ENCODE measurements at places on chromosomes 4 and X. TPM values are rescaled to one million over a fixed set of nuclear protein-coding genes. Genes with fewer than 3 reads are reported as not detected.

DNA sequence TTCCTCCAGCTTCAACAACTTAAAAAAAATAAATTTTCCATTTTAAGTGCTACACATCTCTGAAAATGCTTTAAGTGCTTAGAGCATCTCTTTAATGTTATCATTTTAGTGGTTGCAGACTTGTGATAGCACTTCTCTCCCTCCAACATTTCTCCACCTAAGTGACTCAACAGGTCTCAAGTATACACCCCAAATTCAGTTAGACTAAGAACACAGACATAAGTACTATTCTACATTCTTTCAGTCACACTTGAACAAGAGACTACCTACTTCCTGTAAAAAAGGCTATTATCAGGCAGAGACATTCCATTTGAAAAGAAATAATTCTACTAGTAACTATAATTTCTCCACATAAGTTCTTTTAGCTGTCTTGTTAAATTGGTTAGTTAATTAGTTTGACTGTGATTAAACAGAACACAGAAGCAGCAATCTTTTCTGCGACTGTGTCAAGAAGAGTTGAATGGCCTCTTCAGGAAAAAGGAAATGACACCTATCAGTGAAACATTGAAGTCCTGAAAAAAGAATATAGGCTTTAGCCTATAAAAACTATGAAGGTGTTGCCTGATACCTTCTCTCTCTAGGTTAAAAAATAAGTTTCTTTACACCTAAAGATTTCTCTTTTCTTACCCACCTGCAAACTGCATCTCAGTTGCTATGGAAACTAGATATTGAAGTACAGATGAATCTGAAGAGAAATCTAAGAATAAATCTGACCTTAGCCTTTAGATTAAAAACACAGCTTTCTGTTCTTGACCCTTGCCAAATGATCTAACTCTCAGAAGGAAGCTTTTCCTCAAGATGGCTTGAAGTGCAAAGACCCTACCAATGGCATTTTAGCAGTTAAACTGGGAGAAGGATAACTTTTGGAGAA is 18.0 kb downstream of the NAF1 start:
- no peak for DNase-seq

BEX1 gene
- total RNA-seq: not detected

TMEM154 gene
- total RNA-seq: 10.6 TPM

DNA sequence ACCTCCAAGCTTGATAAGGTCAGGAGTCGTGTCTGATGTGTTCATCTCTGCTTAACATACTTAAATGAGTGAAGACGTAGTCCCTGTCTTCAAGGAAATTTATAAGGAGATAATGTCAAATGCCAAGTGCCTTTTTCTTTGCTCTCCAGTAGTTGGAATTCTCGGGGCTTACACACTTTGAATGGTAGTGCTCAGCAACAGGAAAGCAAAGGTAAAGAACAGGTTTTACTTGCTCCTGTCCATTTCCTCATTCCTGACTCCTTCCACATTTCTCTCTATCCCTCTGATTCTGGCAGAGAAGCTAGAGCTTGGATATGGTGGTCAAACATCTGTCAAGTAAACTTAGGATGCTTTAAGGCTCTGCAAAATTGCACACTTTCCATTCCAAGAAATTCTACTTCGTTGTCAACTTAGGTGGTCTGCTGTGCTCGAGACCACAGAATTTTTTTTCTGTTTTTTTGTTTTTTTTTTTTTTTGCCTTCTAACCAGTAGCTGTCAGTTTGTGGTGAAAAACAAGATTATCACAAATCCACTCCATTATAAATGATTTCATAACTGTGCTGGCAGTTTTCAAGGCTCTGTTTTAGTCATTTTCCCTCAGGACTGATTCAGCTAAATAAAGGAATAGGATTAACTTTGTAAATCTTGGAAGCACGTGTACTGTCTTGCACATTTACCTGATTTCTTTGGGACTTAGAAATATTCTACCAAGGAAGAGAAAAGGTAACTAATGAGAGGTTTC is 180.8 kb upstream of the ANXA3 start:
- DNase-seq: no peak

DNA sequence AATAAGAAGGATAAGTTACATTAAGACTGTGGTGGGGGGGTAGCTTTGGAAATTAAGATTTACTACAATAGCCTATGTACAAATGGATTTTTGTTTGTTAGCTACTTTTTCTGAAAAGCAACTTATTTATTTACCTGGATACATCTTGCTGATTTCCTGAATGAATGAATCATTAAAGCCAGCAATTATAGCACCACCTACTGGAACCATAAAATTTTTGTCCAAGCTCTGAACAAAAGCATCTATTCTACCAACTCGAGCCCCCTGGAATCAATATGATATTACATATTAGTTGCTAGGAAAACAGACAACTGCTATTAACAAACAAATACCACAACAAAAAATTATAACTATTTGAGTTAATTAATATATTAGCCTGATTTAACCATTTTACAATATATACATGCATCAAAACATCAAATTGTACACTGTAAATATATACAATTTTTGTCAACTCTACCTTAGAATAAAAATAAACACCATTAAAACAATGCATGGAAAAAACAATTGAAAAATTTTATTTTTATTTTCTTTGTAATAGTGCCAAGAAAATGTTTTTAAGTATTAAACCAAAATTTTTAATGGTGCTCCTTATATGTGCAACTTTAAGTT is 15.3 kb downstream of the SEPSECS start:
- no peak for DNase-seq

SPARCL1 gene
- 306 TPM for total RNA-seq

PFKFB1 gene
- not detected for total RNA-seq

ADGRL3 gene
- 1.1 TPM for total RNA-seq

DNA sequence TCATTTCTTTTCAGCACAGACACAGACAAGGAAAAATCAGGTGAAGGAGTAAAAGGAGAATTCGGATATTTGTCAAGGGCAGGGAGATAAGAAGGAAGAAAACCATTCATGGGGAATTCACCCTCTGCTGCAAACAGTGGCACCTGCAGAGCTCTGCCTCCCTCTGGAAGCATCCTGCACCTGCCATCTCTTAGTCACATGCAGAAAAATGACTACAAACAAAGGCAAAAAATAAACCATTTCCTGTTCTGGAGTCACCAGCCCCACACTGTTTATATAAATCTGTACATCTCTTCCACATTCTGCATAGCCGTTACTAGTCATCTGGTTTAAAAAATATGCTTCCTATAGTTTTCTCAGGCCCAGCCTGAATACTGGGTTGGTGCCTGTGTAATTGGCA is 205.3 kb downstream of the ARAP2 start:
- DNase-seq: no peak

DNA sequence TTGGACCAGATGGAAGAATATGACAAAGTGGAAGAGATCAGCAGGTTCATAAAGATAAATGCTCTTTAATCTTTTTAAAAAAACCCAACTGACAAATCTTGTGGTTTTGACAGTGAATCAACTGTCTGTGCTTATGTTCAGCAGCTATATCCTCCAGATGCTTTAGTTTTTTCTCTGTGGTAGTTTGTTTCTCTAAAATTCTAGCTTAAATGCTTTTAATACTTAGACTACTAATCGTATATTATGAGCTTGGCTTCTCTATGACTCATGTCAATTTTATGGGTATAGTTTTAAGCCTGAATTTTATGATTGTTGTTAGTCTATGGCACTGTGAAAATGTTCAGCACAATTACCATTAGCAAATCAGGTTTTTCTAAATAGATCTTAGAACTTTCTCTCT is 12.9 kb downstream of the HHIP start:
- no peak for DNase-seq

- DNase-seq: no peak
These were observed 56.9 kb upstream of the ABCG2 start for GRCh38 chr4:88215351-88215750.

- no peak for DNase-seq
These were observed 47.2 kb upstream of the TMEM33 start for GRCh38 chr4:41887821-41888686.

FAM241A gene
- 2.1 TPM for total RNA-seq

DNA sequence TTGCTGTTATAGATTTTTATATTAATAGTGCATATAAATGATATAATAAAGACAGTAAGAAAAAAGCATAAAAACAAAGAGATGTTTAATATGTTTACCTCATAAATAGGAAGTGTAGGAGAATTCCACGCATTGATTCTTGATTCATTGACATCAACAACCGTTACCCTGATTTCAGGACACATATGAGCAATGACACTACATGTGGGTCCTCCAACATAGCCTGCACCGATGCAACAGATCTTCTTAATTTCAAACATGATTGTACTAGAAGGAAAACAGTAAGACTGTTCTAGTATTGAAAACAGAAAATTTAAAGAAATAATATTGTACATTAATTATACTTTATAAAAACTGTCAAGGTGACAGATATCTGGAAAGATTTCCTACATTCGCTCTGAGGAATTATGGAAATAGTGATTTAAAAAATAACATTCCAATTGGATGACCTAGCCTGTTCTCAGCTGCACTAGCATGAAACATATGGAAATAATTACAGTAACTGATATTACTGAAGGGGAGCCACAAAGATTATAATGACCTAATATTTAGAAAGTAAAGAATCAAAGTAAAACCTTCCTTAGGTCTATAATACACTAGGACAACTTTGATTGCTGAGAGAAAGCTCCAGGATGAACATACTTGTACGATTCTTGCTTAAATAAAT is 5.9 kb downstream of the UGDH start:
- DNase-seq: no peak

- DNase-seq: no peak
These were observed 3.3 kb downstream of the EGF start for GRCh38 chr4:109916027-109916409.

GLRB gene
- 5.1 TPM for total RNA-seq

PAGE1 gene
- total RNA-seq: not detected

DNA sequence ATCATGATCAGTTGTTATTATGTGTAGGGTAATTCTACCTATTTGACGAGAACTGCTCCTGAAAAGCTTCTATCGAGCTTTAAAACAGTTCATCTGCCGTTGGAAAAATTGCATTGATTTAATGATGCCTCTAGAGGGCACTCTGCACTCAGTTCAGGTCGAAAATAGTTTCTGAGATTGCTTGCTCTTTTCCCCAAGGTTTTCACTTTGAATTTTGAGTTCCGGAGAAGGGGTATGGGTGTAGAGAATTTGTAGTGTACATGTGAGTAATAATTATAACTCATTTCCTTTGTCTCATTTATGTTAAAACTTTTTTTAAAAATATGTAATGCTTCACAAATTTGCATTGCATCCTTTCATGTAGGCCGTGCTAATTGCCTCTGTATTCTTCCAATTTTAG is 28.4 kb upstream of the TNIP3 start:
- no peak for DNase-seq

ASMT gene
- total RNA-seq: not detected

DNA sequence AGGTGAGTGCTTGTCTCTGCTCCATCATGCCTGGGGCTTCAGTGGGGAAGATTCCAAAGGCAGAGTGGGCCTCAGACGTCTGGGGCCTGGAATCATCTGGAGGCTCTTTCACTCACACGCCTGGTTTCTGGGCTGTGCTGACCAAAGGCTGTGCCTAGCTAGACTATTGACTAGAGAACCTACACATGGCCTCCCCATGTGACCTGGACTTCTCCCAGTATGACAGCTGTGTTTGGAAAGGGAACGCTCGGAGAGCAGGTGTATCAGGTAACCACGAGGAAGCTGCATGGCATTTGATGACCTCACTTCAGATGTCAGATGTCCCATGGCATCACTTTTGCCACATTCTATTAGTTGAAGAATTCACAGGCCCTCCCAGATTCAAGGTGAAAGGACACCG is 51.0 kb downstream of the ADGRL3 start:
- DNase-seq: no peak

- no peak for DNase-seq
These were observed 101.2 kb downstream of the AFF1 start for GRCh38 chr4:87035881-87036509.

- no peak for DNase-seq
These were observed 15.9 kb downstream of the PPARGC1A start for GRCh38 chr4:23873717-23874535.

GRCh38 chr4:65508168-65508567 is 162.1 kb downstream of the EPHA5 start:
- no peak for DNase-seq

STK32B gene
- 1.8 TPM for total RNA-seq

- no peak for DNase-seq
These were observed 54.6 kb upstream of the CLDN34 start for GRCh38 chrX:9912351-9913145.

RPL39 gene
- 1,223 TPM for total RNA-seq

DNA sequence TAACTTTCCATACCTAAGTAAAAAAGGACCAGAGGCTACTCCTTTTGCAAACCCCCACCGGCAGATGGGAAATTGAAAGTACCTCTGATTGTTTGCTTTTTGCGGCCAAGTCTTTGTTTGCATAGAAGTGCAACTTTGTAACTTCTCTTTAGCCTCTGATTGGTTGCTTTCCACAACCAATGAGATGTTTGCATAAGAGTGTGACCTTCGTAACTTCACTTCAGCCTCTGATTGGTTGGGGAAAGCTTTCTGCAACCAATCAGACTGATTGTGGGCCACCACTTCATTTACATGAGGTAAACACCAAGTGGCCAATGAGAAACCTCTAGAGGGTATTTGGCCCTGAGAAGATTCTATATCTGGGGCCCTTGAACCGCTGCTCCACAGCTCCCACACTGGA is 48.8 kb upstream of the PGRMC1 start:
- no peak for DNase-seq

RNF113A gene
- 13.5 TPM for total RNA-seq

- DNase-seq: peak; percentile 93
These were observed 6.7 kb downstream of the MYL5 start for GRCh38 chr4:680928-681645.

GRCh38 chrX:33923262-33923661 is 208.9 kb downstream of the FAM47A start:
- no peak for DNase-seq

DNA sequence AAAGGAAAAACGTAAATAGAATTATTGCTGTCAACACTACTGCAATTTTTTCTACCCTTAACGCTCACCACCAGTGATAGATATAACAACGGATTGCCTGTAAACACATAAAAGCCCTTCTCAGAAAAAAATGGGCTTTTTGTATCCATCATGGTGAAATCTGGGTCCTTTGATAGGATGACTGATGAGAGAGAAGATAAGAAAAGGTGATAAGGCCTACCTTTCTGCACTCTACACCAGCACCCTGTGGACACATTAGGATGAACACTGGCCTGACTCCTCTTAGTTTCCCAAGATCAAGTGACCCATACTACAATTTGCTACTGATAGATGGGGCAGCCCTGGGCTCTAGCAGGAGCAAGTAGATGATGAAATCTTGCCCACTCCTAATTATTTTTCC is 112.3 kb upstream of the RAP2C start:
- DNase-seq: no peak

GRCh38 chr4:2071912-2072867 is 13.1 kb downstream of the NAT8L start:
- DNase-seq: no peak

GRCh38 chr4:182756161-182756690 is 161.0 kb downstream of the DCTD start:
- no peak for DNase-seq

TRIM61 gene
- total RNA-seq: 1.2 TPM

- DNase-seq: no peak
These were observed 245.1 kb upstream of the ETNPPL start for GRCh38 chr4:109007976-109008375.

DNA sequence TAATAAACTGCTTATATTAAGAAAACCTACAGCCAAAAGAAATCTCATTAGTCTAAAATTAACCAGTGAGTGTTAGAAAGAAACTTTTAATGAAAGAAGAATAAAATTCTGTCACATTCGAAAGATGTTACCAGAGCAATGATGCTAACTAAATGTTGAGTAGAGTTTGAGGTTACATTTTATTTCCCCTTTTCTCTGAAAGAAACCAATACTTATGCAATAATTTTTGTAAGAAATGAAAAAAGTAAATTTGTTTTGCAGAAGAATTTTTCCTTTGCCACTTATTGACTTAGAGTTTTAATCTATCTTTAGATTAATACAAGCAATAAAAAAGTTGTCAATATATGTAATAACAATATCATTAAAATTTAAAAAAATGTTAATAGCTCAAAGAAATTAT is 574.0 kb upstream of the GALNTL6 start:
- no peak for DNase-seq

Measured in upper lobe of left lung (tissue), 6 donors.